Activated naive CD8-positive, alpha-beta T cell treated with anti-CD3 and anti-CD28 coated beads, Interleukin-2, amount 10 ng/mL, durations not matched to agents 7 days and 5 days (primary cell): ENCODE measurements at places on chromosomes 16 and 17.

- peak; percentile 79 for DNase-seq
Observed at GRCh38 chr17:18217412-18218015, 7.9 kb upstream of the LLGL1 start.

DNA sequence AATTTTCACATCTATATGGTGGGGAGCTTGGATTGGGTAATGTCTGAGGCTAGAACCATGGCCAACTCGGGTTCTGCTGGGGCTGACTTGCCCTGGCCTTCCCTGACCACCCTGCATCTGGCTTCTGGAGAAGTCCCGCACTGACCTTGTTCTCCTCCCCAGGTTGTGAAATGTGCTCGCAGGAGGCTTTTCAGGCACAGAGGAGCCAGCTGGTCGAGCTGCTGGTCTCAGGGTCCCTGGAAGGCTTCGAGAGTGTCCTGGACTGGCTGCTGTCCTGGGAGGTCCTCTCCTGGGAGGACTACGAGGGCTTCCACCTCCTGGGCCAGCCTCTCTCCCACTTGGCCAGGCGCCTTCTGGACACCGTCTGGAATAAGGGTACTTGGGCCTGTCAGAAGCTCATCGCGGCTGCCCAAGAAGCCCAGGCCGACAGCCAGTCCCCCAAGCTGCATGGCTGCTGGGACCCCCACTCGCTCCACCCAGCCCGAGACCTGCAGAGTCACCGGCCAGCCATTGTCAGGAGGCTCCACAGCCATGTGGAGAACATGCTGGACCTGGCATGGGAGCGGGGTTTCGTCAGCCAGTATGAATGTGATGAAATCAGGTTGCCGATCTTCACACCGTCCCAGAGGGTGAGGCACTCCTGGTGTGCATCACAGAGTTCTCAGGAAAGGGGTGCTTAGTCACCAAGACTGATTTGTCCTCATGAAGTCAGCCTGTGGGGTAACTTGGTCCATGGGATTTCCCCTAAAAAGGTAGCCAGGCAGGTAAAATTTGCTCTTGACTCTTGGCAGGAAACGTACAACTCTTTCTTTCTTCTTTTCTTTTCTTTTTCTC, 6.1 kb downstream of the NOD2 start:
- no peak for DNase-seq

- no peak for DNase-seq
Observed at GRCh38 chr17:5895276-5895675, 174.9 kb upstream of the WSCD1 start.

- no peak for DNase-seq
Observed at GRCh38 chr17:10089196-10089804, 109.1 kb downstream of the GAS7 start.

- no peak for DNase-seq
Observed at GRCh38 chr16:51553314-51553713, 402.2 kb upstream of the SALL1 start.
